Smooth muscle cell of trachea (primary cell): ENCODE measurements at places on chromosomes 7 and 10. TPM values are rescaled to one million over a fixed set of nuclear protein-coding genes. Genes with fewer than 3 reads are reported as not detected.

Gene TRPV6
- not detected in 2 replicates for total RNA-seq

Gene CFAP70
- total RNA-seq, result 0.87 and 1.7 TPM in 2 replicates

Gene PNLIP
- not detected in 2 replicates for total RNA-seq

Gene INHBA
- total RNA-seq, result 8.1 and 8.6 TPM in 2 replicates

Gene SSC4D
- 0.33 and 0.73 TPM in 2 replicates for total RNA-seq

Gene LRIT1
- total RNA-seq, result not detected in 2 replicates

Gene SEMA3D
- total RNA-seq, result 2.6 and 2.8 TPM in 2 replicates

Gene SEC61G
- total RNA-seq, result 143 and 736 TPM in 2 replicates

Gene ADARB2
- not detected in 2 replicates for total RNA-seq

Gene CALHM2
- 23.3 and 51.3 TPM in 2 replicates for total RNA-seq

Gene CCDC172
- total RNA-seq, result not detected in 2 replicates

Gene SLC13A1
- total RNA-seq, result not detected in 2 replicates

Gene SDK1
- 1.5 and 22.8 TPM in 2 replicates for total RNA-seq

Gene GRB10
- total RNA-seq, result 31.9 and 45.5 TPM in 2 replicates

Gene H2BK1
- not detected in 2 replicates for total RNA-seq

Gene ENTPD1
- 0.50 and 1.6 TPM in 2 replicates for total RNA-seq

Gene PPP1R17
- not detected in 2 replicates for total RNA-seq

Gene CHAT
- not detected in 2 replicates for total RNA-seq

Gene TBC1D12
- 17.0 and 19.8 TPM in 2 replicates for total RNA-seq

Gene DLG5
- 46.1 and 75.8 TPM in 2 replicates for total RNA-seq

Gene CRTAC1
- not detected in 2 replicates for total RNA-seq

Gene CTAGE8
- not detected in 2 replicates for total RNA-seq

Gene PCDH15
- under 0.01 and 0.44 TPM in 2 replicates for total RNA-seq

Gene MMD2
- not detected in 2 replicates for total RNA-seq

Gene UTF1
- not detected in 2 replicates for total RNA-seq

Gene SEC31B
- 2.2 and 4.1 TPM in 2 replicates for total RNA-seq

Gene ASIC3
- 0.17 TPM in 1 of 2 replicates, not detected in the other for total RNA-seq

Gene SLC39A12
- not detected in 2 replicates for total RNA-seq

Gene HOXA3
- 2.6 and 3.0 TPM in 2 replicates for total RNA-seq

Gene TMEM213
- not detected in 2 replicates for total RNA-seq

Gene LRMDA
- total RNA-seq, result 2.0 and 2.5 TPM in 2 replicates

Gene AGMO
- under 0.01 and 1.0 TPM in 2 replicates for total RNA-seq

Gene ATRNL1
- 0.66 and 1.5 TPM in 2 replicates for total RNA-seq

Gene GLUD1
- 356 and 443 TPM in 2 replicates for total RNA-seq

Gene RHBDD2
- 13.2 and 27.8 TPM in 2 replicates for total RNA-seq

Gene TAC1
- not detected in 2 replicates for total RNA-seq

Gene SKIDA1
- 0.73 and 0.99 TPM in 2 replicates for total RNA-seq

Gene PRR15
- total RNA-seq, result not detected in 2 replicates

Gene ZNF853
- 0.15 and 1.5 TPM in 2 replicates for total RNA-seq
